Epithelial cell of umbilical artery (primary cell): ENCODE measurements at places on chromosomes 4 and X. TPM values are rescaled to one million over a fixed set of nuclear protein-coding genes. Genes with fewer than 3 reads are reported as not detected.

SPANXD gene
- total RNA-seq: not detected in 2 replicates

SPANXN3 gene
- total RNA-seq: not detected in 2 replicates

ERAS gene
- not detected in 2 replicates for total RNA-seq

TSPAN7 gene
- total RNA-seq: 3.6 and 6.2 TPM in 2 replicates

ARHGAP6 gene
- total RNA-seq: 0.30 and 0.32 TPM in 2 replicates

CXCL6 gene
- 0.65 and 6.4 TPM in 2 replicates for total RNA-seq

TENT5D gene
- not detected in 2 replicates for total RNA-seq

PGRMC1 gene
- total RNA-seq: 104 and 153 TPM in 2 replicates

RPL34 gene
- 623 and 1,080 TPM in 2 replicates for total RNA-seq

PPEF2 gene
- not detected in 2 replicates for total RNA-seq
